ENCODE measurements at places on chromosomes 3 and 15. TPM values are rescaled to one million over a fixed set of nuclear protein-coding genes. Genes with fewer than 3 reads are reported as not detected.

CCR2 gene
- not detected for total RNA-seq

GXYLT2 gene
- total RNA-seq, result 0.40 TPM

ITIH1 gene
- not detected for total RNA-seq

- DNase-seq, result no peak
Measured at GRCh38 chr15:78605680-78606079, 15.1 kb downstream of the CHRNA3 start.

- DNase-seq, result no peak
Measured at GRCh38 chr3:47298439-47298838, 15.7 kb downstream of the KLHL18 start.

DNA sequence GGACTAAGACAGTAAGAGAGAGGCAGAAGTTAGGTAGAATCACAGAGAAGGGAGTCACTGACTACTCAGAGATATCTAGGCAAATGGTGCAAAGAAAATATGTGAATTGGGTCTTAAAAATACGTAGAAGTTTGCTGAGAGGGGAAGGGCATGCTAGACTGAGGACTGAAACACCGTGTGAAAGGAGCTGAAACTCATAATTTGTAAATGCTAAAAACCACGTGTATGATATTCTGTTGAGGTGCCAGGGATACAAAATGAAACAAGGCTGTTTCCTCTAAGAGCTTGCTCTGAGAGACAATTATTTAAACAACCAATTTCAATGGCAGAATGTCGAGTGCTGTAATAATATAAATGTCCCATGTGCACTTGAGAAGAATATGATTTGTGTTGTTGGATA, 47.2 kb downstream of the NCK1 start:
- DNase-seq, result no peak

Data from pulmonary artery endothelial cell (primary cell).